Activated T-cell treated with anti-CD3 and anti-CD28 coated beads, Interleukin-2, amount 50 U/mL, for 48 hours (primary cell): ENCODE measurements at places on chromosomes 5 and 9.

- no peak for DNase-seq
Observed at GRCh38 chr9:133075925-133076630, 14.3 kb downstream of the CEL start.

- peak; percentile 70 for DNase-seq
Observed at GRCh38 chr9:35757226-35757891, 3.3 kb upstream of the MSMP start.

DNA sequence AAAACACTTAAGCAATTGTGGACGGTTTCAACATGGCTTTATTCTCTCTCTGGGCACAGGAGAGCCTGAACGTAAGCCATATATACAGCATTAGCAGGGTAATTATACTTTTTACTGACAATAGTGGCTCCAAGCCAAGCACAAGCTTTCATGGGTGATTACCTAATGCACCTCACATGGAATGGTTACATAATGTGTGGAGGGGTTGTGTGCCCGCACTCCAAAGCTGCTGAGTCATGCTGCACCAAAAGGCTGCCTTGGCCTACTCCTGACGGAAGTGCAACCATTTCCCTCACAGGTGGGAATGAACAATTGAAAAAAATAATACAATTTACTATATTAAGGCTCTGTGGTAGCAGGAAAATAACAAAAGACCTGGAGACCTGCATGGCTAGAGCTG is 86.5 kb upstream of the ATP10B start:
- DNase-seq = no peak

GRCh38 chr9:86778761-86779160 is 168.5 kb downstream of the GAS1 start:
- DNase-seq = no peak

DNA sequence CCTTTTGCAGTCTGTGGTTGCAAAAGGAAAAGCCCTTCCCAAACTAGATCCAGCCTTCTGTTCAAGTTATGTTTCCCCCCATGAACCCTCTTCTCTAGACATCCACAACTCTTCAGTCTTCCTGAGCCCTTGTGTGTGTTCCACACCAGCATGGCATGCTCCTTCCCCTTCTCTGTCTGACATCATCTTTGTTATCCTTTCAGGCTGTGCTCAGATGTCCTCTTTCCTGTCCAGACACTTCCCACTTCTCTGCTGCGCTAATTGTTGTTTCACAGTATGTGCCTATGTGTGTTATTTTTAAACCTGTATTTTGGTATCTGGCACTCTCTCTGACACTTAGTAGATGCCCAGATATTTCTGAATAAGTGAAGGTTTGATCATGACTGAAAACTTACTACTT is 38.2 kb downstream of the FOCAD start:
- DNase-seq = no peak

DNA sequence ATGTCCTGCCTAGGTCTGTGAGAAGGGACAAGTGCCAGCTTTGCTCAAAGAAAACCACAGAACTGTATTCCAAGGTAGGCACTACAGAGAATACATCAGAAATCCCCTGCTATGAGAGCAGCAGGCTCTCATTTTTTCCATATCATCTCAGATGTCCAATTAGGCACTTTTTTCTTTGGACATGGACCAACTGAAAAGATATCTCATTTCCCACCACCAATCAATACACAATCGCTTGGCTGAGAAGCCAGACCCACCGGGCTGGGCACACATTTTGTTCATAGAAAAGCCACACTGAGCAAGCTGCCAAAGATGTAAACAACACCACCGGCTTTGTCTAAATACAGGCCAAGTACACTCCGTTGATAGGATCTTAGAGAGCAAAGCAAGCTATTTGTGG is 25.9 kb downstream of the STOM start:
- no peak for DNase-seq

GRCh38 chr5:113382731-113383130 is 52.1 kb downstream of the TSSK1B start:
- no peak for DNase-seq

DNA sequence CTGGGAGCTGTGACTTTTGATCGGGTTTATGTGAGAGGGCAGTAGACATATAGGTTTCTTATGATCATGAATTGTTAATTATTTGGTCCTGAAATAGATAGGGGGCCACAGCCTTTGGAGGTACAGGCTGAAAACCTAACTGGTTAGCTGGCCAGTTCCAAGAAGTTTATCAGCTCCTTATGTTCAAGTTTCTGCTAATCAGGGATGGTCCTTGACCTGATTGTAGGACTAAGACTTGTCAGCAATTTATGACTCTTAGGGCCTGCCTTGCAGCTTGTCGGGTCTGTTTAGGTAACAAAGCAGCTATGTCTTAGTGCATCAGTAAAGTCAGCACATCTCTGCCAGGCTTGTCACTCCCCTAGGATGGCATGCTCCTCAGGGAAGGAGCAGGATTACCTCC is 151.8 kb upstream of the RUSC2 start:
- no peak for DNase-seq

GRCh38 chr9:19920401-19920800 is 131.6 kb upstream of the SLC24A2 start:
- DNase-seq = no peak

GRCh38 chr5:178213003-178213461 is 8.7 kb downstream of the HNRNPAB start:
- DNase-seq = no peak

GRCh38 chr5:26259081-26259480 is 779.3 kb downstream of the CDH9 start:
- DNase-seq = no peak
